NAMALWA (cell line): ENCODE measurements at places on chromosomes 5 and 9.

- no peak for DNase-seq
These were observed 311.9 kb downstream of the MAN2A1 start for GRCh38 chr5:110001648-110002047.

DNA sequence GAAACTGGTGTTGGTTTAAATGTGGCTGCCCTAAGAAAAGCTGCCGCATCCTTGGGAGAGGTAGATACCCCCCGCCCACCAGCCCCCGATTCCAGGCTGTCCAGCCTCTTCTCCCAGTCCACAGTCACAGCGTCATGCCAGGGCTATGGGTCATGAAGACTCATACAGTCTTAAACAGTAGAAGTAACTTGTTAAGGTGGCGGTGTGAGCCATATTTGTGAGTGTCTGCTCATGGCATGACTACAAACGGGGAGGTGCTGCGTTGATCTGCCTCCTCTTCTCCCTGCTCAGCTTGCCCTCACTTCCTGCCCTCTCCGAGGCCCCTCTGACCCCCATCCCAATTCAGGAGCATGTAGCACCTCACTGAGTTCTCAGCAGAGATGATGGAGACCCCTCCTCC lies 20.8 kb downstream of the FGD3 start:
- DNase-seq, result no peak

GRCh38 chr5:135195270-135195608 lies 161.2 kb upstream of the PITX1 start:
- no peak for DNase-seq

DNA sequence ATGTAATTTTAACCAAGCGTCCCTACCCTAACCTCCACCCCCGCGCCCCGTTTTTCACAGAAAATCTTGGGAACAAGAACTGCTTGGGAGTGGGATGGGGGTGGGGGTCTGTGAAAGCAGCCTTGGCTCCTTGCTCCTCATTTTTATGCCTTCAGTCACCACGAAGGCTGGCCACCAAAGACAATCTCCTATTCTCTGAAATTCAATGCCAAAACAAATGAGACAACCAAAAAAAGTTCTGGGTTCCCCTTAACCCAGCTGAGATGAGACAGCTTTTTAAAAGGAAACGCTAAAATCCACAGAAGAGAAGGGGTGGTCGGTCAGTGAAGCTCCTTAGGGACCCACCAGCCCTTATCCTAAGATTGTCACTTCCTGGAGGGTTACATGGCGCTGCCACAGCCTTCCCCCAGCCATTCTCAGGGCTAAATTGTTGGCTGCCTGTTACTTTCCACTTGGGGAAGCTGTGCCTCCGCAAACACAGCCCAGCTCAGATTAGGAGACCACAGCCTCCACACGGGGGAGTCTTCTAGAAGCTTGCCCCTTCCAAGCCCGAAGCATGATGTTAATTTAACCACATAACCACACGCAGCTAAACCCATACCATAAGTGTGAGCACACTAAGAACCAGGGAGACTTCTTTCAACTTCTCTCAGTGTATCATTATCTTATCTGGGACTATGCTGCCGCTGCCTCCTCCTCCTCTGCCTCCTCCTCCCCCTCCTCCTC lies 136.3 kb downstream of the FOXD1 start:
- DNase-seq, result peak; percentile 59

DNA sequence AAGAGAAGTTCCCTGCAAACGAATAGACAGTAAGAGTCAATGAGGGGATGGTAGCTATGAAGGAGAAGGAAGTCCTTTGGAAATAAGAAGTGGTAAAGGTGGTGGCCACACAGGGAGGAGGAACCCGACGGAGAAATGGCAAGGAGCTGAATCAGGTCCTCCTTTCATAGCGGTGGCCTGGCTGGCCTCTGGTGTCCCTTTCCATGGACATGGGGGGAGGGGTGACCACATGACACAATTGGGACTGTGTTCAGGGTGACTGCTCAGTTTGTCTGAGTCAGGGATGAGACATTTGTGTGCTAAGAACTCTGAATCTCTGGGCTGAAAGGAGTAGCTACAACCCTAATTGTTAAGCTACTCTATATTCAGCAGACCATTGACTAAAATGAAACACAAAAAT lies 28.7 kb upstream of the TIMD4 start:
- no peak for DNase-seq

DNA sequence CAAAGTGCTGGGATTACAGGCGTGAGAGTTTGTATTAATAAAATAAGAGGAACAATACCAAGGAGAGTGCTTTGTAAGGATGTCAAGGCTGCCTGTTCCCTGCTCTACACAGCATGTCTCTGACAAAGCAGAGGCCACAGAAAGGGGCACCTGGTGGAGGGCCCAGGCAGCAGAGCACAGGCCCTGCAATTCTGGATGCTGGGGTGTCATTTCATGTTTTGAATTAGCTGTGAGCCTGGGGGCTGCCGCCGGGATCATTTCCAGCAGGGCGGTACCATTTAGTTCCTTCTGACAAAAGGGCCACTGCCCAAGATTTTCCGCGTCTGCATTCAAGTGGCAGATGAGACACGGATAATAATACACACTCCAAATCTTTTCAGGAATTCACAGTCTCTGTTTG lies 396.9 kb downstream of the GADD45G start:
- no peak for DNase-seq

- no peak for DNase-seq
These were observed 60.6 kb downstream of the IL6ST start for GRCh38 chr5:55934115-55934613.

GRCh38 chr5:56534102-56534829 lies 281.1 kb upstream of the MAP3K1 start:
- DNase-seq, result no peak

GRCh38 chr9:69822116-69822750 lies 1.6 kb downstream of the CFAP95 start:
- peak; percentile 29 for DNase-seq

GRCh38 chr5:112710896-112711295 lies 26.8 kb upstream of the APC start:
- no peak for DNase-seq

DNA sequence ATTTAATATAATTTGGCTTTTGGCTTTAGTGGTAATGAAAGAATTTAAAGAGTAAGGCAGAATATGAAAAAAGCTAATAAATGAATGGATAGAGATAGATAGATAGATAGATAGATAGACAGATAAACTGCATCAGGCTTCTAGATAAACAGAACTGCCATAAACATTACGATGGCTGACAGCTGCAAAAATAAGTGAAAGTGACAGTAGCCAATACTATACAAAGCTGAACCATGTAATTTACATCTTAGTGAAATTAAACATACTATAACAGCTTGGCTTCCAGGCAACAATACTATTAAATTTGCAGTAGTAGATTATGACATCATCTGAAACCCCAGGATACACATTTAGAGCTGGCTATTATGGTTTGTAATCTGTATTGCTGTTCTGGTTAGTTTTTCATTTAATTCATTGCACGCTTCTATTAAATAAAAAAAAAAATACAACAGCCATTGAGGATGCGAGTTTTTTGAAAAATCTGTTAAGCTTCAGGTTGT lies 1354.8 kb downstream of the PTPRD start:
- DNase-seq, result no peak

DNA sequence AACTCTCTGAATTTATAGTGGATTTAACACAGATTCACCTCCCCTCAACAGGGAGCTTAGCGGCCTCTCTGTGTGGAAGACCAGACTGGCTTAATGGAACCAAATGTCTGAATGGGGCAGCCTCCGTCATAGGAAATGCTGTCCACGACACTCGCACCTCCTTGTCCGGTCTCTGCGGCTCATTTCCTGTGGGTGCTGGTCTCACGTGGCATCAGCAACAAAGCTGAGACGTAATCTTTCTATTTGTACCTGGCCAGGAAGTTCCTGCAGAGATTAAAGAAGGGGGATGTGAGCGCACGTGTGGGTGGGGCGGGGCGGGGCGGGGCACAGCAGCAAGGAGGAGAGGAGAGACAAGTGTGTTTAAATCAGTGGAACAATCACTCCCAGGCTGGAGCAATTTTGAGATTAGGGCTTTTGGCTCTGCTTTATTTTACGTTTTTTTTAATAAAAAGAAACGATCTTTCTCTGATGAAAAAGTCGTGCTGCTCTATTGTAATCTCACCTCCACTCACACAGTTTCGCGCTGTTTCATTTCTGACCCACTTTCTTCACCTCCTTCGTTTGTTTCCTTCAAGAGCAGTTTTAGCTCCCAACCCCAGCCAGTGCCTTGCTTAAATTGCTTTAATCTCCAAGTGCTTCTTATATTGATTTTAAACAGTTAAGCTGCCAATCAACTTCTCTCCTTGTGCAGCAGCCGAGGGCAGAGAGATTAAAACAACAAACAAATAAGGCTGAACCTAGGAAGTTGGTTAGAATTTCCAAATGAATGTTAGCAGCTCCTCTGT lies 132.2 kb upstream of the ASTN2 start:
- DNase-seq, result no peak

- no peak for DNase-seq
These were observed 138.8 kb downstream of the SMC2 start for GRCh38 chr9:104232781-104233341.

DNA sequence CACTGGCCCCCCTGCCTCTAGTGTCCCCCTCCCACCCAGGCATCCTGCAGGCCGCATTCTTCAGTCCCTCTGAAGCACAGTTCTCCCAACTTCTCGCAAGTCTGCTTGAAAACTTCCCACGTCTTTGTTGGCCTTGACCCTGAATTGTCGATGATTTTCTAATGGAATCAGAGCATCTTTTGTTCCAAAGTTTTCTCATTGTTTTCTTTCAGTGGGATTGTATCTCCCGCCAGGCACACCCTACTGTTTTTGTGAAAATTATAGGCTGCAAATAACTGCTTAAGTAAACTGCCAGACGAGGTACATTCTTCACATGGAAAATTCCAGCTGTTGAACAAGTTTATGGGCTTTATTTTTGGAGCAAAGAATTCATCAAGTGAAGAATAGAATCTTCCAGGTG lies 122.6 kb upstream of the SLC25A48 start:
- DNase-seq, result no peak

DNA sequence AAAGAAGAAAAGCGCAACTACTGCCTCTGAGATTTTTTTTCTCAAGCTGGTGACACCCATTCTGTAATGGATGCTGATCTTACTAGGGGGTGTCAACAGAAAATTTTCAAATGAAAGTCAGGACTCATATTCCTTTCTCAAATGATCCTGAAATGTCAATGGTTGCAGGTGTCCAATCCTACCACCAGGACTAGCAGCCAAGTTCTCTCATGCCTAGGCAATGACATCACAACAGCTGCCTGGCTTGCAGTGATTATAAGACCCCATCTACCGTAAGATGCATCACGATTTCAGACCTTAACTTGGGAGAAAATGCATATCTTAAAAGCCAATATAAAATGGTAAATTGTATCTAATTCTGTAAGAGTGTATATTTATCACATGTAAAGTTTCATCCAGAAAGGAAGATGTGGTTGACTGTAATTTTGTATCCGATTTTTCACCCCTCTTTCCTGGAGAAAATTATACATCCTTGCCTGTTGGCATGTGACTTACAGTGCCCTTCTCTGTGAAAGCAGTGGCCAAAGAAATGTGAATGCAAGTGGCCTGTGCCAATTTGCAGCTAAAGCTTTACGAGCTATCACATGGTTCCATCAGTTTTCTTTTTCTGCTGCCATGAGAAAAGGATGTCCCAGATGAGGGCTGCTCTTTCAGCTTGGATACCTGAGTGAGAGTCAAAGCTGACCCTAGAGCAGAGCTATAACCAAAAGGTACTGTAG lies 104.4 kb downstream of the DENND1A start:
- no peak for DNase-seq

- DNase-seq, result no peak
These were observed 369.3 kb upstream of the IRX1 start for GRCh38 chr5:3226196-3226920.

DNA sequence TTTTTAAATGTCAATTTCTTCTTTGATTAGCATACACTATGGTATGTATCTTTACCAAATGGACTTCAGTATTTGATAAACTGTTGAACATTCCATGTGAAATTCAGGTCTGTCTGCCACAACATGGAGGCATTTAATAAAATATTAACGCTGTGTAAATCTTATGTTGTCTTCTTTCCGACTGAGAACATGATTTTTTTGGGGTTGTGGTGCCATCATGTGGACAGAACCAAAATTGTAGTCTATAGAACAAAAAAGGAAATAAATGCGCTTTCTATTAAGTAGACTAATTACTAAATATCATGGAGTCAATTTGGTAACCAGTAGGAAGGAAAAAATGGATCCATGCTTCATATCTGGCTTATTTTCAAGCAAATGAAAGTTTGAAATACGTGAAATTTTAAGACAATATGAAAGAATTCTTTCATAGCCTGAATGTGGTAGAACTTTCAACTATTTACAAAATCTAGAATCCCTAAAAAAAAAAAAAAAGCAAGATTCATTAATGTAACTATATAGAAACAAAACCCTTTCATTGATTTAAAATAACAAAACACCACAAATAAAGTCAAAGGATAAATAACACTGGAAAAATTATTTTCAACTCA lies 2.8 kb upstream of the PLK2 start:
- peak; percentile 54 for DNase-seq

DNA sequence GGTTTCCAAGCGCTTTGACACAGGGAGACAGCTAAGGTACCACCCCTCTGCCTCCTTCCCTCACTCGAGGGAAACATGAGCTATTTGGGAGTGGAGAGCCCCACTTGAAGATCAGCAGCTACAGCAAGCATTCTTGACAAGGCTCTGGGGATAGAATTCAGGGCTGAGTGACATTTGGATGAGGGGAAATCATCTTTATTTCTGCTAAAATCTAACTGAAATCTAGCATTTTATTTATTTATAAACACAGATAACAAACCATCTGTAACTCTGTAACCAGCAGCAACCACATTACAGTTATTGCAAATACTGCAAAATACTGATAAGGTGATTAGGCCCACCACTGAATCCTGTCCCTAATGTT lies 22.4 kb downstream of the RNF130 start:
- no peak for DNase-seq

DNA sequence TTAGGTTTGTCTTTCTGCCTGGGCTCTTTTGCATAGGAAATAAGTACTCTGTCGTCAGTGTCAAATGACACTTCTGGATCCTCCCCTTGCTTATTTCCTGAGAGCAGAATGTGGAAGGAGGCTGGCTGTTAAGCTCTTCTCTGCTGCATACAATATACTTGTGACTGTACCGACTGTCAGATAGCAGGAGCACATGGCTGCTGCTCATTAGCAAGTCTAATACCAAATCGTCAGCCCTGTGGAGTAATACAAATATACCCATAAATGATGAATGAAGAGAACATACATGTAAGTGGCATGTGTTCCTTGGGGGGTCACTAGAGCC lies at the start of gene GPR151:
Gene GPR151, minus strand, starts transcription at position 40 of the 325 bp plus-strand sequence. CDS start 77 bp downstream, outside the sequence.
- DNase-seq, result peak; percentile 67

DNA sequence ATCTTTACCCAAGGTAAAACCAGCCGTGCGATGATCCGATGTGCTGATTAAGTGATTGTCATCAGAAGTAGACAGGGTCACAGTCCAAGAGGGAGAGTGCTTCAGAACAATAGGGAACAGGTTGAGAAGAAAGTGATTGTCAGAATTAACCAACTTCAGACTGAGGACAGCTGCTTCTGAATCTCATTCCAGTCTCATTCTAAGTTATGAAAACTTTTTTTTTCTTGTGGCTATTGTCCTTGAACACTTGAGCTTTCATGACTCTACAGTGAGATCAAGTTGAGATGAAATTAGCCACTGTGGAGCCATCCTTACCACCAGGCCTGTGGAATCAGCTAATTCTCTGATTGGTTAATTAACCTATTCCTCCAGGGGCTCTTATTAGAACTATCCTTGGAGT lies 159.9 kb upstream of the WWC1 start:
- no peak for DNase-seq

- DNase-seq, result no peak
These were observed 140.9 kb downstream of the SYK start for GRCh38 chr9:90942555-90942954.
